Common myeloid progenitor, CD34-positive (primary cell): ENCODE measurements at places on chromosomes 7 and 10.

GRCh38 chr10:59905066-59905730 lies 1.2 kb downstream of the CCDC6 start:
- peak; percentile 41 for DNase-seq

DNA sequence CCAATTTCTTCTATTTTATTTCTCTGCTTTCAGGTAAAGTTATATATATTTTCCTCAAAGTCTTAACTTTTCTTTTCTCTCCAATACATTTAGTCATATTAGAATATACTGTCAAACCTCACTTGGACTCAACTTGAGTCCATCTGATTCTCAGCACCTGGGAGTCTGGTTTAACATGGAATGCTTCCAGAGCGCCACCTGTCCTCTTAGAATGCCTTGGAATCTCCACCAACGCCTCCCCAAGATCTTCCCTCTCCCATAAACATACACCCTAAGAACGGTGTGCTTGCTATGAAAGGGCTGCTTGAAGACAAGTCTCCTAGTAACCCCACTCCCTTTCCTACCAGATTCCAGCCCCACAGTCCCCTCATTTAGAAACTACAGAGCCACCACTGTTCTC lies 229.1 kb upstream of the MKLN1 start:
- DNase-seq: no peak

DNA sequence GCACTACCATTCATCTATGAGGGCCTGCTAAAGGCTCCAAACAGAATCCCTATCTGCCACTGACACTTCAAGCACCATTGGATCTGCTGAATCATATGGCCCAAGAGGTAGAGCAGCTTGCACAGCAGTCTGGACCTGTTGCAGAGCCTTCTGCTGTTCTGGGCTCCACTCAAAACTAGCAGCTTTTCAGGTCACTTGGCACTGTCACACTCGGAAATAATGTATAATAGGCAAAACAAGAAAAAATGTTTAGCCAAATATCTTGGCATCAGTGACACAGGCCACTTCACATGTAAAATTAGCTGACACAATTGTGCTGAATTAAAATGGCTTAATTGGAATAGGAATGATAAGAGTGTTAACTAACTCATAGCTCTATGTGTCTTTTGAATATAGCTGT lies 1182.9 kb upstream of the LRRTM3 start:
- DNase-seq: no peak

DNA sequence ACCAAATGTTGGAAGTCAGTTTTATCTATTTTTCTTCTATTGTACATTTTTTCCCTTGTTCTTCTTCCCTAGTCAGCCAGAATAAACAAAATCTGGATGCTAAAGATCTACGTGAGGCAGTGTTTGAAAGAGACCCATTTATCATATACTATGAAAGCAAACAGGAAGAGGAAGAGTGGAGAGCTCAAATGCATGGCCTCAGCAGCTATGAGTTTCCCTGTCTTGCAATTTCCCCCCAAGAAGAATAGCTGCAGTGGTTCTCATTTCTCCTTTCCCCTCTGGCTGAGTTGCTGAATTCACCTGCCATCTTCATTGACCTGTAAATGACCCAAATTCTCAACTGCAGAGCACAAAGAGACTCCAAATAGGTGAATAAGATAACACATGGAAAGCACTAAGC lies 347.1 kb upstream of the NRP1 start:
- DNase-seq: no peak

DNA sequence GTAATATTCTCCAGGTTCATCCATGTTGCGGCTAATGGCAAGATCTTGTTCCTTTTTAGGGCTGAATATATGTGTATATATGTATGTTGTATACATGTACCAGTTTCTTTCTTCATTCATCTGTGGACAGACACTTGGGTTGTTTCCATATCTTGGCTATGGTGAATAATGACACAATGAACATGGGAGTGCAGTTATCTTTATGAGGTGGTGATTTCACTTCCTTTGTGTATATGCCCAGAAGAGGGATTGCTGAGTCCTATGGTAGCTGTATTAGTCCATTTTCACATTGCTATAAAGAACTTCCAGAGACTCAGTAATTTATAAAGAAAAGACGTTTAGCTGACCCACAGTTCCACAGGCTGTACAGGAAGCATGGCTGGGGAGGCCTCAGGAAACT lies 17.1 kb upstream of the TSPAN15 start:
- DNase-seq: no peak

GRCh38 chr7:156841497-156841896 lies 51.5 kb downstream of the LMBR1 start:
- no peak for DNase-seq

DNA sequence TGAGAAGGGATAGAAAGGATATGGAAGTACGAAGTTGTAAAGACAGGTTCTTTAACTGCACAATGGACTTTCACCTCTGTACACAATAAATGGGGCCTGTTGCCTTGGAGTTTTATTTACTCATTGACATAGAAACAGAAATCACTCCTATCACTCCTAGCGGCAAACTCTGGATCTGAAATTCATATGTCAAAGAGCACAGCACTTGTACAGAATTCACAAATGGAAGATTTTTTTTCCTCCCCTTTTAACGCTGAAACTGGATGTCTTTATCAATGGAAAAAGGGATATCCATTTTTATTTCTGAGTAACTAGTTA lies 18.2 kb downstream of the NT5C3A start:
- no peak for DNase-seq

DNA sequence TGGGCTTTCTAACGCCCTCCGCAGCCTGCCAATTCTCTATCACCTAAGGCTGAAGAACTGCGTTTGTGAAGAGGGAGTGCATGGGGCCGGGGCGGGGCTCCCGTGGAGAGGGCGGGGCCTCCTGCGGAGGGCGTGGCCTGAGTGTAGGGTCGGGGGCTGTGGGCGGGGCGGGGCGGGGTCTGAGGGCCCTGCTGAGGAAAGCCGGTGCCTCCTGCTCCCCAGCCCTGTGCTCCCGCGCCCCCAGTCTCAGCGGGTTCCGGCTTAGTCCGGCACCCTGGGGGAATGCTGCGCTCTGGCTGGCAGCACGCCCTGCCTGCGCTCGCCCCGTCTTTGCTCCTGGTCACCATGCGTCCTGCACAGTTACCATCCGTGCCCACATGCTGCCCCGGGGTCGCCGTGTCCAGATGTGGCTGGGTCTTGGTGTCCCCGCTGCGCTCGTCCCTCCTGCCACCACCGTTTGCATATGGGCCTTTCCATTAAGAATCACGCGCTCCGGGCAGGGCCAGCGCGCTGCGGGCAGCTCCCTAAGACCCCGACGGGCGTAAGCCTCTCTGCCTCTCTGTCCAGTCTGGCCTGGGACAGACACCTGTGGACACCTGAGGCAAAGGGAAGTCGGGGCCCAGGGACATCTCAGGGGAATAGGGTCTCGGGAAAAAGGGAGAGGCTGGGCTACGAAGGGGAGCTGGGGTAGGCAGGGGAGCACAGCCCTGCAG lies 144.0 kb upstream of the RET start:
- peak; percentile 31 for DNase-seq

DNA sequence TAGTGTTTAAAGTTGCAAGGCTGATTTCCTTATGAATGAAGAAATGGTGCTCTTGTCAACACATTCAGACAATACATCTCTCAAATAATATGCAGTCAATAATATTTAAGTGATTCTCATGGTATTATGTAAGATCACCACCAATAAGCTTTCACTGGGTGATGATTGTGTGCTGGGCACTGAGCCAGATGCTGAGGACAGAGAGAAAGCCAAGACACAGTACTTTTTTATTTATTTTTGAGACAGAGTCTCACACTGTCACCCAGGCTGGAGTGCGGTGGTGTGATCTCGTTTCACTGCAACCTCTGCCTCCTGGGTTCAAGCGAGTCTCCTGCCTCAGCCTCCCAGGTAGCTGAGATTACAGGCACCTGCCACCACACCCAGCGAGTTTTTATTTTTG lies 130.6 kb upstream of the LSM8 start:
- DNase-seq: no peak
